ENCODE measurements at places on chromosomes 6 and 20.
A peak's percentile ranks its signal among the peaks of the same experiment; 100 is the strongest.

DNA sequence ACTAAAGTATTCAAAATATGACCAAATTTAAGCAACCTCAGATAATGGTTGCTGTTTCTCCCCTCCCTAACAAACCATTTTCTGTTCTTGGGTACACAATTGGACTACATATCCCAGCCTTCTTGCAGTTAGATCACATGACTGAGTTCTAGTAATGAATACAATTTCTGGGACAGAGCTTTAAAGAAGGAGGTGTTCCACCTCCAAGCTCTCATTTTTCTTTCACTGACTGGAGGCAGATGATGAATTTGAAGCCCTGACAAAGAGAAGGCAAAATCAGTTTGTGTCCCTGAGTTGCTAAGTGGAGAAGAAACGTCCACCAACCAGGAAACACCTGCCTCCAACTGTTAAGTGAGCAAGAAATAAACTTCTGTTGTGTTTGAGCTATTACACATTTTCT is 117.2 kb downstream of the LCA5 start:
- peak; percentile 19 for DNase-seq

DNA sequence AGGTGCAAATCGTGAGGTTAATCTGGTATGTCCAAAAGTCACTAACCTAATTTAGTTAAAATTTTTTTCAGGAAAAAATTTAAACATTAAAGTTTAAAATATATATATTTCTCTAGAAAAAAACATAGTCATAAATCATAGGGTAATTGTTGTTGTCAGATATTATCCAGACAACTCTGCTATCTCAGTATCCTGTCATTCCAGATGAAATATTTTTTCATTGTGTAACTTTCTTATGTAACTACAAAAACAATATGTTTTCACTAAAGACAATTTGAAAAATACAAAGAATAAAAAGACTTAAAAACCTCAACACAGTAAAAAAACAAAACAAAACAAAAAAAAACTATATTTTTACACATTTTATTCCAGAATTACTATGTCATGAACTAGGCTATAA is 57.6 kb downstream of the TENT5A start:
- DNase-seq: no peak

DNA sequence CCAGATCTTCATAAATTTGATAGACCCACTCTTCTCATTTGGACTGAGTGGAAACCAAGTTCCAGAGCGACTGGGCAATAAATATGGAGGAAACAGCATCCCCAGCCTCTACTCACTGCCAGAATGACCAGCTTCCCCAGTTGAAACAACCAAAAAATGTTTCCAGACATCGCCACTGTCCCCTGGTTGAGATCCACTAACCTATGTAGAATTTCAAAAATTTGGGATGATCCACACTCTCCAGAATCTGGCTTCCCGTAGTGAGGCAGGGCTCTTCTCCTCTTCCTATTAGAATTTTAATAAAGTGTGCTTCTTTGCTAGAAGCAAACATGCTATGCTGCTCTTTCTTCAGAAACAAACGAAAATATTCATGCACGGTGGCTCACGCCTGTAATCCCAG is 287.0 kb upstream of the SUPT3H start:
- no peak for DNase-seq

GRCh38 chr6:19665613-19665909 is 171.6 kb upstream of the ID4 start:
- no peak for DNase-seq

- DNase-seq: no peak
Observed at GRCh38 chr20:56582542-56582941, 46.6 kb upstream of the TFAP2C start.

GRCh38 chr6:114785235-114786127 is 442.7 kb upstream of the HS3ST5 start:
- DNase-seq: no peak

- no peak for DNase-seq
Observed at GRCh38 chr6:37155394-37156312, 14.3 kb upstream of the PIM1 start.

- no peak for DNase-seq
Observed at GRCh38 chr6:136889271-136890193, 32.6 kb upstream of the SLC35D3 start.

GRCh38 chr20:21322083-21322710 is 19.1 kb downstream of the XRN2 start:
- no peak for DNase-seq

- DNase-seq: no peak
Observed at GRCh38 chr20:57169162-57169561, 97.3 kb downstream of the BMP7 start.

DNA sequence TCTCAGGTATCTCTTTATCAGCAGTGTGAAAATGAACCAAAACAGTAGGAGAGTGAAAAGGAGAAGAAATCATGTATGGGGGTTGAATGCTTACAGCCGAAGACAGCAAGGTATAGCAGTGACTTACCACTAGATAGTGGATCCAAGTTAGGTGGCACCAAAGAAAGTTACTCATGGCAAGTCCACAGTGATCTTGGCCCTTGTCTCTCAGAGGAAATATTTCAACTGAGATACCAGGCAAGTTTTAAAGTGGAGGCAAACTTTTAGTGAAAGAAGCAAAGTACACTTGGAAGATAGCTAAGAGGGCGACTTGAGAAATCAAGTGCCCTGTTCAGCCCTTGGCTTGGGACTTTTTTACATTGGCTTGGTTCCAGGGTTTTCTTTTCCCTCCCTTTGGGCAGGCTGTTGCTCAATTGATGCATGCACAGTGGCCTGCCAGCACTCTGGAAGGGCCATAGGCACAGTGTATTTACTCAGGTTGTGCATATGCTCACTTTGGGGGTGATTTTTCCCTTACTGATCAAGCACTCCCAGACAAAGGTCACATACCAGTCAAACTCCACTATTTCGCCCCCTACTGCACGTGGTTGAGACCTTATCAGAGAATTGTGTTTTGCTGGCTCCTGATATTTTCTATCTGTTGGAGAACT is 329.5 kb upstream of the KHDRBS2 start:
- no peak for DNase-seq

DNA sequence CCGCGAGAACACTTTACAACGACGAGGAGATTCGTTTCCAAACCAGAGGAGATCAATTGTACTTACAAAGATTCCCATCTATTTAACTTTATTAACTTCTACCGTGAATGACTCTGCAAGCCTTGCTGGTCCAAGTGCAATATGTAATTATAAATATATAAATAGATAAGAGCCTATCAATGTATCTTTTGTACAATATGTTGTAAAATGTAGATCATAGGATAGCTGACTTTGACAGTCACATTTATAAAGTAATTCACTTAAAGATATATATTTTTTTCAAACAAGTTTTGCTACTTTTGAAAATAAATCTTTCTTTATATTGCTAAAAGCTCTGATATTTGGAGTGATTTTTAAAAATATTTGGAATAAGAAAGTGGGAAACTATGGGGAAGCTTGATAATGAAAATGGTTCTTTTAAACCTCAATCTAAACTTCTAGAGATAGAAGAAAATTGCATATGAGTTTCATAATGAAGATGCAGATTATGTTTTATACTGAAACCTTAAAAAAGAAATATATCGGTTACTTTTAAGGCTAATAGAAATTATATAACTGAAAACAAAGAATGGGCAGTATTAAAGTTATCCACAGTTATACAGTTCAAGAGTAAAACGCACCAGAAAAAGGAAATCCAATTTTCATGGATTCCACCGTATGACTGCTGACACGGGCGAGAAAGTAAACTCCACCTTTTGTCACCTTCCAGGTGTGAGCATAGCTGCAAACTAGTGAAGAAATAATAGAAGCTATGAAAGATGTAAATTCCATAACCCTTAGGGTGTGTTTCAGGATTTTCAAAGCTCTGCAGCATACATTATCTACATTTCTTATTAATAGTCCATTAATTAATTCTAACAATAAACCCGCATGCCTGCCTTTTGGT is 3.3 kb downstream of the TCF21 start:
- no peak for DNase-seq

DNA sequence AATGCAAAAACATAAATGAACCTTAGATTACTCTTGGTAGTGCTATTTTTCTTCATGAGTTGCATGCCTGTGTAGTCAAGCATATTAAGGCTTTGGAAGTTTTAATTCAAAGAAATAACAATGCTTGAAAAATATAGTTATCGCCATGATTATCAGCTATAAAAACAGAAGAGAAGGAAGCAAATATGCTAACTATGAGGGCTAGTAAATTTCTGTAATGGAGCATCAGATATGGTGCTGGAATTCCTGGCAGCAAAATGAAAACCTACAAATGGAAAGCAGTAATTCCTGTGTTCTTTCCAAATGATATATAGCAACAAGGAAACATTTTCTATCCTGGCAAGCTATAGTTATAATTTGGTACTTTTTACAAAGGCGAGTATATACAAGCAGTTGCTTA is 29.7 kb downstream of the DOP1A start:
- no peak for DNase-seq

DNA sequence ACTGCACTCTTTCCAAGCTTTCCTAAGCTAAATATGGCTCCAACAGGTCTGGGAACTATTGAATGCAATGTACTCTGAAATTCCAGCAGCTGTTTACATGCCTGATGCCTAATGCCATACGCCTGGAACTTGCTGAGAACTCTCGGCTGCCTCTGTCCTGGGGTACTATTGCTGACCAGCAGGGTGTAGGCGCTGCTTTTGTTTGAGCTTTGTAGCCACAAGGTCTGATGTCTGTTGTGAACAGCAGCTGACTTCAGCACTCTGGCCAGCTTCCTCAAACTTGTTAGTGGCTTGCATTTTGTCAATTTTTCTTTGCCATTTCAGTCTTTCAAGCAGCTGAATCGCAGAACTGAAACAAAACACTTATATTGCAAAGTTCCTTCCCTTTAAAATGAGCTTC is 26.7 kb downstream of the SAYSD1 start:
- DNase-seq: no peak

DNA sequence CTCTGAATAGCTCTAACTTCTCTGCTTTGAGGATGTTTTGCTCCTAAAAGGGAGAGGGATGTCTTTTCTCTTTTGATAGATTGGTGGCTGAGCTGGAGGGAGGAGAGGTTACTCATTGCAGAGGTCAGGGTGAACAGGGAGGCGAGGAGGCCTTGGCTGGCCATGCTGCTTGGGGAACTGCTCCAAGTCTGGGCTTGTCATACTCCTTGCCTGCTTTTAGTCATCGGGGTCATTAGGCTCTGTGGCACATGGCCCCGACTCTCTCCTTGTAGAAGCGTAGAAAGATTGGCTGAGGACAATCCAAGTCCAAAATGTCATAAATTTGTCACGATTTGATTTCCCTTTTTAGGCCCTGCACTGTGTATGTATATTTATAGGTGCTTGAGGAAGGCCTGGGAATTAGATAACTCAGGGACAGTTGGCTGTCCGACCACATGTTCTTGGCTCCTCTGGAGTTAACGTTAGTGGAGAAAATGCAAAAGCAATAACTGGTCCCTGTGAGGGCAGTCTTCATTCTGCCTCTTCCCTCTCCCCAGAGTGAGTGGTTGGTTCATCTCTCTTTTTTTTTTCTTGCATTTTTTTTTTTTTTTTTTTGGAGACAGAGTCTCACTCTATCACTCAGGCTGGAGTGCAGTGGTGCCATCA is 160.1 kb downstream of the SCP2D1 start:
- DNase-seq: no peak

- DNase-seq: peak; percentile 6
Observed at GRCh38 chr20:46512943-46513844, at the start of gene ZNF334. TSS of gene ZNF334 (minus strand) at chr20:46513559. CDS start at chr20:46512102, 1,457 bp downstream.

DNA sequence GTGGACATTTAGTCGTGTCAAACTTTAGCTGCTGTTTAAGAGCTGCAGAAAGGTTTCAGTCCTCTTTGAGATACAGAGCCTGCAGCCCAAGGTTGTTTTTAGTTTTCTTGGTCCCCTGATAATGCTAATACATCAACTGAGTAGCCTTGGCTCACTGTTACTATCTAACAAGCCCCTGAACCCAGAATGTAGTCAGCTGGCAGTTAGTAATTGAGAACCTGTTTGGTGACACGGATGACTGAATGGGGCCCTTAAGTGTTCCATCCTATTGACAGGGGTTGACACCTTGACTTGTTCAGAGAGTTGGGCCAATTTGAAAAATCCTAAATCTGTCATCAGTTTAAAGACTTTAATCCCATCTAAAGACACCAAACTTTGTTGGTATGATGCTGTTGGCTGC is 2.8 kb downstream of the RTN4IP1 start:
- no peak for DNase-seq
